GM12892 (cell line): ENCODE measurements at places on chromosomes 7 and 10.

DNA sequence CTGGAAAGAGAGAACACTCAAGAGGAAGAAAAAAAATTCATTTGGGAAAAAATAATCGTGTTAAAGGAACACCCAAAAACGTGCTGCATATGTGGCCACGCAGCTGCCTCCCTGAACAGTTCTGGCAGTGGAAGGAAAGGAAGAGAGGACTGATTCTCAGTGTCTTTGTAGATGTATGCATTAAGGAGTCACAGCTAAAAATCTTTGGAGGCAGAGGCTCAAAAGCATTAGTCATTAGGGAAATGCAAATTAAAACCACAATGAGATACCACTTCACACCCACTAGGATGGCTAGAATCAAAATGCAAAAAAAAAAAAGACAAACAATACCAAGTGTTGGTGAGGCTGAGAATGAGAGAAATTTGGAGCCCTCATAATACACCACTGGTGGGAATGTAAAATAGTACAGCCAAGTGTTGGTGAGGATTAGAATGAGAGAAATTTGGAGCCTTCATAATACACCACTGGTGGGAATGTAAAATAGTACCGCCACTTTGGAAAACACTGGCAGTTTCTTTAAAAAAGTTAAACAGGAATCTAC, 134.7 kb downstream of the SLIT1 start:
- no peak for DNase-seq

DNA sequence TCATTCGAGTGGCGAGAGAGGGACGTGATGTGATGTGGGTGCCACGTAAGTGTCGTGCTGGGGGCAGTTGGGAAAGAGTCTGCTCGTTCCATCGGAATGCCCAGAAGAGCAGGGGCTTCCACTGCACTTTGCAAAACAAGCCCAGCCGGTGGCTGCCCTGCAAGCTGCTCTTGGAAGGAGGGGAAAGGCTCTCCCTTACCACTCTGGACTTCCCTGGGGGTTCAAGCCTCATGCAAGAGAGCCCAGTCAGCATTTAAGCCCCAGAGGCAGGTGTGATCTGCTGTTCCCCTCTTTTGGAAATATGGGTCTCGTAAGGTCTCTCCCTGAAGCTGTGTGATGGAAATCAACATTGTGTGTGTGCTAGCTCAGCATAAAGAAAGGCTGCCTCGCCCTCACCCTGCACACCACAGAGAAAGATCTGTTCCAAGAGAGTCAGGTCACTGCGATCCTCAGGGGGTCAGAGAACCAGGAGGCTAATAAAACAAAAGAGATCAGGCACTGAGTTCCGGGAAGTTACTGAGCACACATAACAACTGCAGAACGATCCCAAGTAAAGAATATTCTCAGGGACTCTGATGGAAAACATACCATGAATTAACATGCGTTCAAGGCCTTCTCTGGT, 212.5 kb downstream of the ADAM12 start:
- DNase-seq, result no peak

GRCh38 chr7:140051820-140052219, 10.9 kb downstream of the PARP12 start:
- DNase-seq, result no peak

DNA sequence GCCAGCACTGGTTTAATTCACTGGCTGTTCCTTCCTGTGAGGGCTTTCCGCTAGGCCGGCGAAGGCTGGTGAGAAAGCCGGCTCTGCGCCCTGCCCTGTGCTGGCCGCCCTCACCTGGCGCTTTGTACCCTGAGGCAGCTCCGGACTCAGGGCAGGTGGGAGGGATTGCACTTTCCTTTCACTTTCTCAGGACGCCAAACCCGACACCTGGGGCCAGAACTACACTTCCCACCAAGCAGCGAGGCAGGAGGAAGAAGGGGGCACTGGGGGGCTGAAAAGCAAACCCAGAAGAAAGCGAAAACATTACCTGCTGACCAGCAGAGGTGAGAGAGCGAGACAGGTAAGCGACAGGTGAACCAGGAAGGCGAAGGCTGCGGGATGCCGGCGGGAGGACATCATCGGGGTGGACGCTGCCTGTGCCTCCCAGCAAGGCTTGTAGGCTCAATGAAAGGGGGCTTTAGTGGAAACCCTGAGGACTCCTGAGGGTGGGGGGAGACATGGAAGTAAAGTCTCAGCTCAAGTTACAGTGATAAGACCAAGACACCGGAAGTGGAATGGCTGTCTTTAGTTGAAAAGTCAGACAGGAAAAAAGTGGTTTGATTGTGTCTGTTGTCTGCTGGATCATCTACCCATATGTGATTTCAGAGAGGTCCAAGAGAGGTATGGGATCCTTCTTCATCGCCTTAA, at the start of gene RAB19:
Gene RAB19, plus strand, starts transcription at position 181 of the 687 bp plus-strand sequence. CDS start 3,589 bp downstream, outside the sequence.
- DNase-seq, result no peak

DNA sequence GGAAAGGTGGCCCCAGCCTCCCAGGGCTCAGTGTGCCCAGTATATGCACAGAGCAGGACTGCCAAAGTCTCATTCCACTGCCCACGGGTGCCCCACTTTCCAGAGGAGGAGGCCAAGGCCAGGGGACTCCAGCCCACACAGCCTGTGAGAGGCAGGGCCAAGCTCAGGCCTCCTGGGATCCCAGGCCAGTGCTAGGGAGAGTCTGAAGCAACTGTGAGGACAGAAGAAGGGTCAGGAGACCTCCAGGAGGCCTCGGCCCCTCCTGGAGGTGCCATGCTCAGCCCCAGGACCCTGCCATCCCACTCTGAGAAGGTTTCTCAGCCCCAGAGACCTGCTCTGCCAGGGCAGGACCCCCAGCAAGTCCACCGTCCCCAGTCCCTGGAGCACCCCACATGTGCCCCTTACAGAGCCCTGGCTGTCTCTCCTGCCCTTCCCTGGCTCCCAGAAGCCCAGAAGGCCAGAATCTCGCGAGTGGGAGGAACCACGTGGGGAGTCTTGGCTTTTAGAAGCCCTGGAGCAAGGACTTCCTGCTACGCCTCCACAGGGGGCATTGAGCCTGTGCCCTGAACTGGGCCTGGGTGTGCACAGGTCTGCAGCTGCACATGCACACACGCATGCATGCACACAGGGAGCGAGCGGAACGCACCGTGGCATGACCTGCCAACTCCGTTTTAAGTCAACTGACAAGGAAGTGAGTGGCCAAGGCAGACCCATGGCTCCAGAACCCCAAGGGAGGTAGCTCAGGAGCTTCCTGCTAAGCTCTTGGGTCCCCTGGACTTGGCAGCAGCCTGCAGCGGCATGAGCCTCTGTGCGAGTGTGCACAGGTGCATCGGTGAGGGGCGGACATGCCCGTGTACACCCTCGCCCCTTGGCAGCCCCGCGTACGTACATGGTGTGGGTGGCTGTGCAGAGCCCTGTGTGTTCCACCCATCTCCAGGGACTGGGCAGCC, 33.6 kb downstream of the ZCCHC24 start:
- no peak for DNase-seq

DNA sequence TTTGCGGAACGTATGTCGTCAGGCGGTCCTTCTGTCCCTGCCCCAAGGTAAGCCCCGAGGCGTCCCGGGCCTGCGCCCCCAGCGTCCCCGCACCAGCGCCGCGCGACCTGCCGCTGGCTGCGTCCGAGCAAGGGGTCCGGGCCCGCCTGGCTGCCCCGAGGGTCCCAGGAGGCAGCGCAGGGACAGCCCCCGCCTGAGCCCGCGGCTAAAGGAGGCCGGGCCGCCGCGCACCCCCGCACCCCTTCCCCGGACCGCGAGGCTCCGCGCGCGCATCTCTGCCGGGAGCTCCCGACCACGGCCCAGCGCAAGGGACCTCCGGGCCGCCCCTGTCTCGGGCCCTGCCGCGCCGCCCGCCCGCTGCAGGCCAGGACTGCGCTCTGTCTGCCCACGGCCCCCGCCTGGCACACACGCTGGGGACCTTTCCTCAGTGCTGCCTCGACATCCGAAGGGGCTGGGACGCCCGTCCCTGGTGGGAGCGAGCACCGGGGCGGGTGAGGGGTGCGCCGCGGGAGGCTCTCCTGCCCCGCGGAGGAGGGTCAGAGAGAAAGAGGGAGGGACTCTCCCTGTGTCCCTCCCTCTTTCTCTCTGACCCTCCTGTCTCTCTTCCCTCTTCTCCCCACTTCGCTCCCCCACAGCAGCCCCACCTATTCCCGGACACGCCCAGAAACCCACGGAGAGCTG, 25.0 kb downstream of the SHH start:
- no peak for DNase-seq

- no peak for DNase-seq
Observed at GRCh38 chr10:57338823-57339558, 928.7 kb downstream of the IPMK start.

GRCh38 chr10:133241501-133242205, 4.0 kb downstream of the VENTX start:
- no peak for DNase-seq

DNA sequence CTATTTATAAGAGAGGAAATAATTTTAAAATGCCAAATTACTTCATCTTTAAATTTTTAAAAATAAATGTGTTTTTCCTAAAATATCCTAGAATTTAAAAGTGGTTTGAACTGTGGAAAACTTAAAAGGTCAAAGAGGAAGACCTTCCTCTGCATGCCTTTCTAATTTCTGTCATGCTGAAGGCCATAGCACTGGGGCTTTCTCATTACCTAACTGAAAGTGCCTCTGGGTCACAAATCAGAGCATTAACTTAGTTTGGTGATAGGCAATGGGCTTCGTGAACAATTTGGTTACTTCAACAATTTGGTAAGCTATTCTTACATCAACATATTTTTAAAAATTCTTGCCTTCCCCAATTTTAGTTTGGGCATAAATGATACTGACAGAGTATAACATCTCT, 100.2 kb upstream of the SAMD8 start:
- DNase-seq, result no peak

DNA sequence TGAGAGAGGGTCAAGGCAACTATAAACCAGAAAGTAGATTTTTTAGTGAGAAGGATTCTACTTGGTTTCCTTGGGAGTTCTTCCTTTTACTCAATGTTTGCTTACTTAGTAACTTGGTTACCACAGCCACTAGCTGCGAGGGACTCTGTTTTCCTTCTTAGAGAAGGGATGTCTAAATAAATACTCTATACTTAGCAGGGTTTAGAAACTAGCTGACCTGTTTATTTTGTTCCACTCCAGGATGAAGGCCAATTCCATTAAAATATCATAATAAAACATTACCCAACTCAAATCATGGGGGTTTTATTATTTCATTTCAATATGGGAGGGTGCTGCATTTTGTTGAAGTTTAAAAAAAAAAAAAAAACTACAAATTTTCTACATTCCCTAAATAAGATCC, 87.3 kb downstream of the PPP1R3A start:
- no peak for DNase-seq

DNA sequence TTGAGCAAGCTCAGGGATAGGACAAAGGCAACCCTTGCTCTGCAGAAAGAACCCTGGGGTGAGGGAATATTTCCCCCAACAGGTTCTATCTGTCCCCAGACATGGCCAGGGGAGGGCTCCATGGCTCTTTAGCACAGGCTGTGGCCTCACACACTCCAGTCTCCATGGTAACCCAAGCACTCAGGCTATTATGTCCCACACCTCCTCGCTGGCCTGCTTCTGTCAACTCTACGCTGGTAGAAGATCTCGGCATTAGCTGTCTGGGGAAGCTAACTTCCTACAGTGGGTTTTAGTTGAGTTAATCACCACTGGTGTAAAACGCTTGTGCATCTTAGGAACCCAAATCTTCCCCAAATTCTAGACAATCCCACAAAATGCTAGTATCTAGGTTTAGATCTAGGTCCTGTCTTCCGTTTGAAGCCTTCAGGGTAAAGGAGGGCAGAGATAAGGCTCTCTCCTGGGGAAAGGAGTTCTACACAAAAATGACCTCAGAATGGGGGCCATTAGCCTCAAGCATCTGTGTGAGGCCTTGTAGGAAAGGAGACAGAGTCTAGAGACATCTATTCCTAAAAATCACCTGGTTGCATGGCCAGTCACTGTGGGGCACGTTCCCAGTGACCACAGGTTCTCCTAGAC, 36.7 kb upstream of the SLIT1 start:
- no peak for DNase-seq

GRCh38 chr7:156152390-156152789, 340.1 kb upstream of the SHH start:
- DNase-seq, result no peak

DNA sequence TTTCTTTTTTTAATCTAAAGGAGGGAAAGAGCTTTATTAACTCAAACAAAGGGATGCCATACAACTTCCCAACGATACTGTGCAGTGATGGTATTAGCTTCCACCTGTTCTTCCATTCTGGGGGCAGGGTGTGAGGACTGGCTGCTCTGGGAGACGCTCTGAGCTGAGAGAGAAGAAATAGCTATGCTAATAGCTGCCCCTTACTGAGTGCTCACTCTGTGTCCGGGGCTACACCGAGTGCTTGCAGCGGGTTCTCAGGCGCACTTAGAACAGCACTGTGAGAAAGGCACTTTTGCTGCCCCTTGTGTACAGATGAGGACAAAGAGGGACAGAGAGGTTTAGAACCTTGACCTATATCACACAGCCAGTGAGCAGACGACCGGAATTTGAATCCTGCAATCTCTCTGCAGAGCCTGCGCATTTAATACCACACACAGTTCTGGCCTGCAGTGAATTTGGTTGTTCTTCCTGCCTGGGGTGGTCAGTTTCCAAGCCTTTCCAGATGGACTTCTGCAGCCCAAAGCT, 142.2 kb downstream of the PLPP4 start:
- no peak for DNase-seq

- DNase-seq, result no peak
Observed at GRCh38 chr10:101310529-101311184, 43.3 kb upstream of the BTRC start.

- DNase-seq, result no peak
Observed at GRCh38 chr7:25926451-25926850, 225.5 kb upstream of the NFE2L3 start.

DNA sequence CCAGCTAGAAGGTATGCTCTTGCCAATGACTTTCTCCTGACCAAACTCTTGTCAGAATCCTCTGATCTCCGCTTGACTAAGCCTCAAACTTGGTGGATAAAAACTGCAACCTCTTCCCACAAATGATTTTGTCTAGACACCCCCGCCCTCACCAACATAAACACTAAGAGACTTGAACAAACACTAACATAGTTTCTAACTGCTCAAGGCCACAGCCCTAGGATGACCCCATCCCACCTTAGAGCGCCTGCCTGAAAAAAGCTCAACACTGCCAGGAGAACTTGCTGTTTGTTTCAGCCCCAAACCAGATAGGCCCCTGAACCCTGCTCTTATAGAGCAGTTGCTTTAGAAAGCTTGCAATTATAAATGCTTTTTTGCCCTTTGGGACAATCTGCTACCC, 71.8 kb downstream of the LRRN3 start:
- DNase-seq, result no peak

- no peak for DNase-seq
Observed at GRCh38 chr7:135366843-135367508, 133.3 kb downstream of the STRA8 start.

DNA sequence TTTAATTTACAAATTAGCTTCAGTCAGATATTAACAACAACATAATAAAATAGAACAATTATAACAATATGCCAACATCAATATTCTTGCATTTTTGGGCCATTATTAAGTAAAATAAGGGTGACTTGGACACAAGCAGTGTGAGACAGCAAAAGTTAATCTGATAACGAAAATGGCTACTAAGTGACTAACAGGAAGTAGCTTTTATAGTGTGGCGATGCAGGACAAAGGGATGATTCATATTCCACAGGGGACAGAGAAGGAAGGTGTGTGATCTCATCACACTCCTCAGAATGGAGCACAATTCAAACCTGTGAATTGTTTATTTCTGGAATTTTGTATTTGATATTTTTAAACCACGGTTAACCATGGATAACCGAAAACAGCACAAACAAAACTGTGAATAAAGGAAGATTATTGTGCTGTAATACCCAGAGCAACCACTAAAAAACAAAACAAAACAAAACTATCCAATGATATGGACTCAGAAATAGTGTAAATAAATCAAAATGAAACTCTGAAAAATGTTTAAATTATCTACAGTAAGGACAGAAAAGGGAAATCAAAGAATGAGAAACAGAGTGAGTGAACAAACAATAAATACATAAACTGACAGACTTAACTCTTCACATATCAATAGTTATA, 66.9 kb upstream of the TFEC start:
- DNase-seq, result no peak
